ENCODE measurements at places on chromosomes 6 and 20.

DNA sequence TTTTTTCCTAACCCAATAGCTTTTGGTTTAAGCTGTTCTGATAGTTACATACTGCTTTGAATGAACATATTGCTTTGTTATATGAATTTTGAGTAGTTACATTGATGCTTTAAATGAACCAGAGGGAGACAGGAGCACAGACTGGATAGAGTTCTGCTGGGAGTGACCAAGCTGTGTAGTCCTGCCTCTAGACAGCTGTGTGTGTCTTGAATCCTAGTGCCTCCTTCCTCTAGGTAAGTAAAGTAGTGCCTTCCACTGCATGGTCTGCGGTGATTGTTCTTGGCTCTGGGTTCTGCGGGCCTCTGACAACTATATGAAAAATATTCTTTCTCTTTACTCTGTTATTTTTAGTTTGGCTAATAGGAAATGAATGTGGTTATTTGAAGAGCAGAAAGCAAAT, 46.0 kb upstream of the ADGRG6 start:
- DNase-seq = no peak

GRCh38 chr6:21189759-21190158, 403.8 kb upstream of the SOX4 start:
- no peak for DNase-seq

DNA sequence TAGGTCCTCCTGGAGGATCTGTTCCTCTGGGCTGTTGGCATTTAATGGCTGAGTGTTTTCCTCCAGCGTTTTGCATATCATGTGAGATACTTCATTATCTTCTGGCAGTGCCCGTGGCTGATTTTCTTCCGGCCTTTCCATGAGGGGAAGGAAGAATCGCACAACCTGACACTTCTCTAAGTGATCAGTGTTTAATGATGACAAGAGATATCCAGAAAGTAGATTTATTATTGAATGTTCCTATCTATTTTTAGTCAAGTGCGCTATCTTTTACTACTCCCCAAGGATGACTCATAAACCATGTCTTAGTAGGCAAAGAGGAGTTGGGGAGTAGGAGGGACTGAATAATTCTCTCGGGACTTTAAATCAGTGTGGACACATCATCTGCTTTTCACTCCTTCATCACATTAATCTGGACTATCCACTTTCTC, 149.7 kb downstream of the PLCB4 start:
- DNase-seq = no peak

DNA sequence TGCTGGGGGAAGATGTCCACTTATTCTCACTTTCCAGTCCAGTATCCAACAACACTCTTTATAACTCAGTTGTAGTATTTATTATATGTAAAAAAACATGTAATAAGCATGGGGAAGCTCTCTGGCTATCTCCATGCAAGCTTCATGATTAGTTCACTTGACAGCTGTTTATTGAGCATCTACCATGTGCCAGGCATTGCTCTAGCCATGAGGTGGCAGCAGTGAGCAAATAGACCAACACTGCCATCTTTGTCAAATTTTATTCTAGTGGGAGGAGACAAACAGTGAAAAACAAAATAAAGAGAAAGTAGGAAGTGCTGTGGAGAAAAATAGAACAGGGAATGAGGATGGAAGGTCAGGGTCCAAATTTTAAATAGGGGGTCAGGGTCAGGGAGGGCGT, 131.8 kb downstream of the CFAP61 start:
- DNase-seq = no peak

GRCh38 chr6:36944650-36945049, 9.9 kb upstream of the PI16 start:
- no peak for DNase-seq

DNA sequence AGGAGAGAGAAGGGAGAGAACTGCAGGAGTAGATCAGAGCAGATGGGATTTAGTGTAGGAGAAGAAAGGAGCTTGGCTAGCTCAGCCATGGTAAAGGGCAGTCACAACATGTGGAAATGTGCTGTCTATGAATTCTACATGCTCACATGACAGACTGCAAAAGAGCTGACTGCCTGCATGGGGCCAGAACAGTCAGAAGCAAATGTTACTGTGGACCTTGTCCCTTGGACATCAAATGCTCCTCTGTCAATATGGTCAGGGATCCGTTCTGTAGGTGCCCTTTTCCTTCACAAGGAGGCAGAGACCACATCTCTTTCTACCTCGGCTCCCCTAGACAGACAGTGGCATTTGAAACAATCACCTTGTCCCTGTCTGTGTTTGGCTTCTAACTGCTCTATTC, 46.6 kb upstream of the HIVEP1 start:
- no peak for DNase-seq

- DNase-seq = no peak
Measured at GRCh38 chr6:125252891-125253290, 48.9 kb downstream of the HDDC2 start.

GRCh38 chr6:106154326-106154725, 68.2 kb downstream of the PRDM1 start:
- no peak for DNase-seq

GRCh38 chr6:168057836-168058235, 21.2 kb downstream of the FRMD1 start:
- DNase-seq = no peak

DNA sequence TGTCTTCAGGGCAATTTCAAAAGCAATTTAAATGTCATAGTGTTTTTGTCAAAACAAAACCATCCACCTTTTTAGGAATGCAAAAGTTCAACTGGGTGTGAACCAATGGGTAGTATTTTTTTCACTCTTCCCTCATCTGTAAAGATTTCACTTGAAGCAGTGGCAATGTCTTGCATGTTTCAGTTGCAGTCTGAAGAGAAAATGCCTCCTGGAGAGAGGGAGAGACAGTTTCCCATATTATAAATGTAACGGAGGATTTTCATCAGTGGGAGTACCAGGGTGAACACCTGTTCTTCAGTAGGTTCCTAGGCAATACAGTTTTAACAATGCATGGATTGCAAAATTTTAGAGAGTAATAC, 3.3 kb downstream of the FOXQ1 start:
- no peak for DNase-seq

GRCh38 chr6:42124223-42124836, 18.1 kb downstream of the C6orf132 start:
- DNase-seq = no peak

DNA sequence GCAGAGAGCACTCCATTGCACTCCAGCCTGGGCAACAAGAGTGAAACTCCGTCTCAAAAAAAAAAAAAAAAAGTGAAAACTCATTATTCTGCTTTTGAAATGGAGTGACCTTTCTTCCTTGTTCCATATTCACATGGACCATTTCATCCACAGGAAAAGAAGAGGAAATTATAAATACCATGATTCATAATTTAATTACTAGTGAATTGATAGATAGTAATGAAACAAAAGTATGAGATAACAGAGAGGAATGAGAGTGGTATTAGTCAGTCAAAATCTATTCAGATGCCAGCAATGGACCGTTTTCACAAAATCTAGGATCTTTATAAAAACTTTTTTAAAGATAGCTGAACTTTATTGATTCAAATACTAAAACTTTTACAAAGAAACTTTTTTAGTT, 443.1 kb upstream of the FLRT3 start:
- DNase-seq = no peak

- DNase-seq = no peak
Measured at GRCh38 chr6:27138406-27138805, 109.1 kb upstream of the PRSS16 start.

DNA sequence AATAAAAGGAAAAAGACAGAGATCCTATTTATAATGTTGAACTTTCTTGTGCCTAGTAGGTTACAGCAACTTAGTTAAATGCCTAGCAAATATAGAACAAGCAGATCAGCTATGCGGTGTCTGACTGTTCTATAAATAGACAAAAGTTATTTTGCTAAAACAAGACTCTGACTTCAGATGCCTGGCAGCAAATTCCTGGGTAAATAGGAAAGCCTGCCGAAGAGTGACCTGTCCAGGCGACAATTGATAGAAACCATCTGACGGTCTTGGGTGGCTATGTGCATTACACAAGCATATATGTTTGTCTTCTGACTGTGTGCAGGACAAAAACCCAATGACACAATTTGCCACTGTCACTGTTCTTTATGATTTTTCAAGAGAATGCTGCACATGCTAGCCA, 38.0 kb upstream of the PDE10A start:
- DNase-seq = no peak

DNA sequence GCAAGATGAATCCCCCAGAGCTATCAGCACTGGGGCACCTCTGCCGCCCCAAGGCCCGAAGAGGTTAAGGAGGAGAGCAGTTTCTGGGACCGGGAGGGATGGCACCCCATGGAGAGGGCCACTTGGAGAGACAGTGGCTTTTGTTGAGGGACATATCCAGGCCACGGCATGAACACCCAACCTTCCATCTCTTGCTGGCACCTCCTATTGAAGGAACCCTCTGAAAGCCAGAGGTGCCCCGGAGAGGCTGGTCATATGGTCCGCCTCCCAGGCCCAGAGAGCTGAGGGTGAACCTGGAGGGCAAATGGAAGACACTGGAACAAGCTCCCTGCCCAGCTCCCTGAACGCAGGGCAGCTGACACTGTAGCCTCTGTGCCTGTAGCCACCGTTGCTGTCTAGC, 167.0 kb downstream of the NFATC2 start:
- no peak for DNase-seq

DNA sequence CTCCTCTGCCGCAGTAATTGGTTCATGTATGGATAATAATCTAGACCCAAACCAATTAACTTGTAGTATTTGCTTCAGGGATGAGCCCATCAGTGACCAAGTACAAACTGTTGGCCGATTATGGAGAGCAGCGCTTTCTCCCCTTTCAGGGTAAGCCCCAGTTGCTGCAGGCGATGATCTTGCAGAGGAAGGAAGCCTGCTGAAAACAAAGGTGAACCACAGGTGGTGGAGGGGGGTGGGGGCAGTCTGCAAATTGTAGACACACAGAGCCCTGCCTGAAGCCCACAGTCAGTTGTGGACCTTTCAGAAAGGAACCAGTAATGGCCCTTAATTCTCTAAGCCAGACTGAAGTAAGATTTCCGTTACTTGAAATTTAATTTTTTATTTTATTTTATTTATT, 167.9 kb upstream of the JARID2 start:
- no peak for DNase-seq

GRCh38 chr20:22004946-22005345, 299.5 kb downstream of the PAX1 start:
- no peak for DNase-seq

DNA sequence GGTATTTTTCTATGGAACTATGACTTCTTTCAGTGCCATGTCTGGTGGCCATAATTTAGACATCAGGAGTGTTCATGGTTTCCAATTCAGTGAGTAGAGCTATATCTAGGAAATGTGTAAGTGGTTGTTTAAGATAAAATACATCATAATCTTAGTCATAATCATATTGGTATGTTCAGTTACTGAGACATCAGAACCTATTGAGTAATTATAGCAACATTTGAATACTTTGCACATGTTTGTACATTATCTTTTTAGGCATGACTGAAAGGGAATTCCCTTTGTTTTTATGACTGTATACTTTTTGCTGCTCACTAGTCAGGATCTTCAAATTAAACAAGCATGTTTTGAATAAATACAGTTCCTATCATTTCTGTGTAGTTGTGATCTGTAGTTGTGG, 64.0 kb downstream of the STXBP5 start:
- DNase-seq = no peak

- no peak for DNase-seq
Measured at GRCh38 chr6:158654498-158654897, 4.6 kb downstream of the SYTL3 start.

DNA sequence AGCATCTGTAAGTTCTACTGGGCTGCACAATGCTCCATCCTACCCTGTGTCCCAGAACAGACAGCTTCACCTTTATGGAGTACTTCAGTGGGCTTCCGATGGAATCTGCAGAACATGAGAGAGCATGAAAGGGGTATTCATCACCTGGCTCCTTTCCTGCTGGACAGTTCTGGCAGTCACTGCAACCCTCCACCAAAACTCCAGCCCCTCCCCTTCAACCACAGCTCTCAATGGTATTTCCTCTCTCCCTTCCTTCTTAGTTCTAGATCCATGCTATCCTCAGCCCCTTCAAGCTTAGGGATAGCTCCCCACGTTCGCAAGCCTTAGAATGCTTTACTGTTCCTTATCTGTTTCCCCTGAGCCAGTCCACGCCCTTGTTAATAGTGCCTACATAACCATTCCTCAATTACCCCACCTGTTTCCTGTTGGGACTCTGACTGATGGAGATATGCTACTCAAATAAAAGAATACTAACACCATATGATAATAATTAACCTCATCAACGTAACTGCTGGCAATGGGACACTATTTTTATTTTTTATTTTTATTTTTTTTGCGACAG, 26.8 kb downstream of the TRAM2 start:
- no peak for DNase-seq

- DNase-seq = no peak
Measured at GRCh38 chr20:13068336-13068735, 59.6 kb downstream of the SPTLC3 start.

DNA sequence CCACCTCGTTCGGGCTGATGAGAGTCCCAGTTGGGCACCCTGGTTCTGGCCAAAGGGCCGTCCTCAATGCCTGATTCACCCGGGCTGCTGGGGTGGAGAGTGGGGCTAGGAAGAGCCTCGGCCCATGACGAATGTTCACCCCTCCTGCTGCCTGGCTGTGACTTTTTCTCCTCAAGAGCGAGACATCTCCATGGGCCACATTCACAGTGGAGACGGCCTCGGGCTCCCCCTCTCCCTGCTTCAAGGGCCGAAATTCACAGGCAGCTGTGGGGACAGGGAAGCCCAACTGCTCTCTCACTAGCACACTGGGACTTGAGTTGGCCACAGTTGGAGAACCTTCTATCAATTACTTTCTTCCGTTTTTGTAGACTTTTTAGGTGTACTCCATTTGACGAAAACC, 138.0 kb downstream of the SYNDIG1 start:
- DNase-seq = no peak

GRCh38 chr20:10640897-10641296, 32.9 kb downstream of the JAG1 start:
- DNase-seq = no peak

GRCh38 chr6:21306546-21306945, 287.0 kb upstream of the SOX4 start:
- no peak for DNase-seq

DNA sequence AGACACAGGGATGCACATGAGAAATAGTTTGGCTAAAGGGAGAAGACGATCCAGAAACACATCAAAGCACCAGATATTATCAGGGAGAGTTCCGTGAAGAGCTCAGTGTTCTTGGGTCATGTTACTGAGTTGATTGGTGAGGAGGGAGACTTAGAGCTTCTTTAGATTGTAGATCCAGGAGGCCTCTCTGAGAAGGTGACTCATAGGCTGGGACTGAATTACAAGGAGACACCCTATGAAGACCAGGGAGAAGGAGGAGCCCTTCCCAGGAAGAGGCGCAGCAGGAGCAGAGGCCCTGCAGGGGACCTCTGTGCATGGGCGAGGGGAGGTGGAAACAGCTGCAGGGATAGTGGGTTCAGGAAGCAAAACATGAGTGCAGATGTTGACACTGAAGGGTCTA, 196.5 kb downstream of the SLC24A3 start:
- no peak for DNase-seq

- no peak for DNase-seq
Measured at GRCh38 chr20:37598100-37598543, 70.4 kb upstream of the BLCAP start.

All from stimulated activated CD4-positive, alpha-beta T cell treated with anti-CD3 and anti-CD28 coated beads, Interleukin-4, amount 100 ng/mL, for 1 hour (primary cell).